ENCODE measurements at places on chromosomes 1 and 21. TPM values are rescaled to one million over a fixed set of nuclear protein-coding genes. Genes with fewer than 3 reads are reported as not detected.

DNA sequence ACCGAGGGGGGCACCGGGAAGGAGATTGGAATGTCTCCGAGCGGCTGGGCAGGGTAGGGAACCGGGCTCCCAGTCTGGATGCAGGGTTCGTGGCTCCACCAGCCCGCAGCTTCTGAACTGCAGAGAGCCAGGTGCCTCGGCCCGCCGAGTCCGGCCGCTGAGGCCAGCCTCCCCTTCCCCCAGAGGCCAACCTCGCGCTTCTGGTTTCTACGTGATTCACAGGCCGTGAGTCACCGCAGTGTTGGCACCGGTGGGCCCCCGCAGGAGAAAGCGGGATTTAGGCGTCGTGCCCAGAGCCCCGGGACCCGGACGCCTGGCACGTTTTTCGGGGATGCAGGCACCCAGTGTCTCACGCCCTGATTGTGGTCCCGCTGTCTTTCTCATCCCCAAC, 458 bp downstream of the CRABP2 start:
- no peaks in the 10 kb centered on the region for H3K36me3 ChIP-seq
- no peak overlapping the region for H3K27ac ChIP-seq
- no peaks in the 10 kb centered on the region for H3K27me3 ChIP-seq
- peaks cover 54% of the 10 kb centered on the region for H3K4me1 ChIP-seq
- DNase-seq = peak; percentile 78

- H3K27ac ChIP-seq = peak overlapping the region; percentile 81
- H3K27me3 ChIP-seq = no peaks in the 10 kb centered on the region
- peaks cover 47% of the 10 kb centered on the region for H3K4me1 ChIP-seq
- no peak for DNase-seq
- H3K4me3 ChIP-seq = no peak overlapping the region
Observed at GRCh38 chr1:24770881-24771280, 25.6 kb downstream of the CLIC4 start.

The FAAH gene
- total RNA-seq = 0.74 TPM

GRCh38 chr1:214993419-214993818, 89.1 kb upstream of the KCNK2 start:
- H3K27ac ChIP-seq = no peak overlapping the region
- H3K4me3 ChIP-seq = no peak overlapping the region
- H3K27me3 ChIP-seq = no peaks in the 10 kb centered on the region
- no peaks in the 10 kb centered on the region for H3K36me3 ChIP-seq
- no peak for DNase-seq

GRCh38 chr1:77412820-77413530, 131.2 kb downstream of the AK5 start:
- no peak overlapping the region for H3K4me3 ChIP-seq
- no peak overlapping the region for H3K27ac ChIP-seq
- H3K27me3 ChIP-seq = no peaks in the 10 kb centered on the region
- H3K36me3 ChIP-seq = no peaks in the 10 kb centered on the region
- peaks cover 10% of the 10 kb centered on the region for H3K4me1 ChIP-seq
- DNase-seq = no peak

The HES3 gene
- total RNA-seq = not detected

Measured in SJSA1 (cell line).